ENCODE measurements at places on chromosomes 1 and 21.

GRCh38 chr1:31642366-31642765, 2.3 kb downstream of the PEF1 start:
- no peak for DNase-seq

- no peak for DNase-seq
These were observed 710 bp upstream of the PDXK start for GRCh38 chr21:43717967-43718871.

DNA sequence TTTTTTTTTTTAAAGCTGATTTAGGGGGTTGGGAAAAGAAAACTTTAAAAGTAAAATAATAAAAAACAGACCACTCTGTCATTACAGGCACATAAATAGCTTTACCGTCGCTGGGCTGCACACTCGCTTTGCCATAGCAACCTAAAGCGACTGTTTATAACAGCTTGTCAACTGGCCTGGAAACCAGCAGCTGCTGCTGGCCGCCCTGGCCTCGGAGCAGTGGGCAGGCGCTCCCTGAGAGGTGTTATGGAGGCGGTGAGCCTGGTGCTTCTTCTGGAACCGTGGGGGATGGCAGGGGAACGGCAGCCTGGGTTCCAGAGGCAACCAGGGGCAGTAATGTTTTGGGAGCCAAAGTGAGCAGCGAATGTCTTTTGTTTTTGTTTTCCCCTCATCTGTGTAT, 45.7 kb downstream of the ATP2B4 start:
- no peak for DNase-seq

GRCh38 chr21:19995253-19995652, 1003.0 kb upstream of the NCAM2 start:
- no peak for DNase-seq

- DNase-seq: no peak
These were observed 64.8 kb upstream of the ATP5PO start for GRCh38 chr21:33980276-33980916.

Data from activated gamma-delta T cell treated with anti-CD3 and anti-CD28 coated beads, Interleukin-2, amount 50 U/mL, for 16 hours (primary cell).